Large intestine (tissue), 12 donors: ENCODE measurements at places on chromosomes 6 and 20.

- H3K4me1 ChIP-seq, result no peaks in the 10 kb centered on the region
- DNase-seq, result no peak
- no peaks in the 10 kb centered on the region for H3K27me3 ChIP-seq
- H3K27ac ChIP-seq, result no peak overlapping the region
- H3K4me3 ChIP-seq, result no peak overlapping the region
- H3K36me3 ChIP-seq, result no peaks in the 10 kb centered on the region
Observed at GRCh38 chr20:48766961-48767960, 60.5 kb downstream of the PREX1 start.

- peaks cover 64% of the 10 kb centered on the region for H3K36me3 ChIP-seq
- no peak for DNase-seq
- H3K27ac ChIP-seq, result no peak overlapping the region
Observed at GRCh38 chr20:3312940-3313682, 74.1 kb upstream of the SLC4A11 start.

- DNase-seq, result no peak
- no peak overlapping the region for H3K4me3 ChIP-seq
- no peaks in the 10 kb centered on the region for H3K4me1 ChIP-seq
- H3K36me3 ChIP-seq, result peaks cover 19% of the 10 kb centered on the region
- no peaks in the 10 kb centered on the region for H3K27me3 ChIP-seq
Observed at GRCh38 chr6:127288705-127289104, 22.0 kb downstream of the RNF146 start.

DNA sequence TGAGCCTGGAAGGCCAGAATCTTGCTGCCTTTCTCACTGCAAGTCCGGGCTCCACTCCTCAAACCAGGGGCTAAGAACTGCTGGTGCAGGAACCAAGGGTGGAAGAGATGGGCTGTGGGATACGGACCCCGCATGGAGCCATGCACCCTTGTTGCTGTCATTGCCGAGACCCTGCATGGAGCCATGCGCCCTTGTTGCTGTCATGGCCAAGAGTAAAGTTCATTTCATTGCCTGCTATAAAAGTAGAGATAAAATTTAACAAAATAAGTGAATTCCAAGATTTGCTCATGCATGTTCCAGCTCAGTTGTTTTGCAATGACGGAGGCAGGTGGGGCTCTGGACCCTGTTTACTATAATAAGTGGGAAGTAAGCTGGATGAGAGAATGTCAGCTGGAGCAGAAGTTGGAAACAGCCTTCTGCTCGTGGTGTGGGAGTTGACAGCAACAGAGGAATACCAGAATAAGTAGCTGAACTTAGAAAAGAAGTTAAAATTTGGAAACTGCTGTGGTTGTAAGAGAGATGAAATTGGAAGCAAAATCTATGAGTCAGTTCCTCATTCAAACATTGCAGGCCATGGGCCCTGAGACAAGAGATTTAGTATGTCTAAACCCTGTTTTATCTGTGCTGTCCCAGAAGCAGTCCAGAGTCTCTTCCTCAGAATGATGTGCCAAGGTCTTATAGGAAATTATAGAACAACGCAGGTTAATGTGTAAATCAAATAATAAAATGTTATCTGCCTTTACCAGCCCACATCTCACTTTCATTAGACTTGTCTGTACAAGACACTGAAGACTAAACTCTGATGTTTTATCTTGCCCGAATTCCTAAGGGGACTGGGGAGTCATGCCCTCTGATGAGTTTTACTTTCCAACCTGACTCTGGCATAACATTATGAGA lies 15.8 kb upstream of the THBS2 start:
- H3K36me3 ChIP-seq, result no peaks in the 10 kb centered on the region
- no peak for DNase-seq
- no peaks in the 10 kb centered on the region for H3K4me1 ChIP-seq
- H3K27me3 ChIP-seq, result no peaks in the 10 kb centered on the region

- DNase-seq, result no peak
- H3K27ac ChIP-seq, result no peak overlapping the region
- H3K4me1 ChIP-seq, result peaks cover 7% of the 10 kb centered on the region
- H3K27me3 ChIP-seq, result no peaks in the 10 kb centered on the region
Observed at GRCh38 chr20:50515471-50516106, 5.4 kb downstream of the PTPN1 start.

GRCh38 chr6:14770572-14770971 lies 475.3 kb upstream of the JARID2 start:
- H3K36me3 ChIP-seq, result no peaks in the 10 kb centered on the region
- no peaks in the 10 kb centered on the region for H3K4me1 ChIP-seq
- no peak overlapping the region for H3K4me3 ChIP-seq
- DNase-seq, result no peak
- no peaks in the 10 kb centered on the region for H3K27me3 ChIP-seq

- no peak overlapping the region for H3K4me3 ChIP-seq
- H3K36me3 ChIP-seq, result no peaks in the 10 kb centered on the region
- no peaks in the 10 kb centered on the region for H3K4me1 ChIP-seq
- H3K27me3 ChIP-seq, result peaks cover 39% of the 10 kb centered on the region
- DNase-seq, result peak; percentile 32
Observed at GRCh38 chr6:12751694-12752325, 35.2 kb downstream of the PHACTR1 start.

- no peaks in the 10 kb centered on the region for H3K27me3 ChIP-seq
- peak; percentile 32 for DNase-seq
- no peak overlapping the region for H3K4me3 ChIP-seq
- H3K4me1 ChIP-seq, result peaks cover 27% of the 10 kb centered on the region
- no peaks in the 10 kb centered on the region for H3K36me3 ChIP-seq
Observed at GRCh38 chr6:116008470-116009243, 52.0 kb downstream of the FRK start.

- H3K36me3 ChIP-seq, result no peaks in the 10 kb centered on the region
- peaks cover 3% of the 10 kb centered on the region for H3K27me3 ChIP-seq
- DNase-seq, result no peak
- no peaks in the 10 kb centered on the region for H3K4me1 ChIP-seq
- no peak overlapping the region for H3K27ac ChIP-seq
- no peak overlapping the region for H3K4me3 ChIP-seq
Observed at GRCh38 chr20:57097245-57097915, 169.1 kb downstream of the BMP7 start.

- no peak for DNase-seq
- H3K27me3 ChIP-seq, result no peaks in the 10 kb centered on the region
Observed at GRCh38 chr6:48486876-48487275, 375.9 kb upstream of the PTCHD4 start.

DNA sequence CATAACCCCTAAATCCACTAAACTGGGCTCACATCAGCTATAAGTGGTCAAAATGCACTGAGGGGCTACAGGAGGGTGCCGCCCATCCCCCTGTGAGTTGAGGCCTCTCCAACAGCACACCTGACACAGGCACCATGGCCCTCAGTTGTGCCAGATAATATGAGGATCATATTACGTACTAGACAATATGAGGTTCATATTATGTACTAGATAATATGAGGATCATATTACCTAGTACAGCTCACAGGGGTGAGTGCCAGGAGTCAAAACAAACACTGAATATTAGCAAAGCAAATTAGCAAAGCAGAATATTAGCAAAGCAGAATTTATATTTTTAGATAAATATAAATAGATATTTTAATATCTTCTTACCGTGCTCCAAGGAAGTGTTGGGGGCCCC lies 35.3 kb downstream of the CD24 start:
- H3K27ac ChIP-seq, result no peak overlapping the region
- H3K4me3 ChIP-seq, result no peak overlapping the region
- DNase-seq, result no peak
- no peaks in the 10 kb centered on the region for H3K4me1 ChIP-seq
- no peaks in the 10 kb centered on the region for H3K27me3 ChIP-seq

DNA sequence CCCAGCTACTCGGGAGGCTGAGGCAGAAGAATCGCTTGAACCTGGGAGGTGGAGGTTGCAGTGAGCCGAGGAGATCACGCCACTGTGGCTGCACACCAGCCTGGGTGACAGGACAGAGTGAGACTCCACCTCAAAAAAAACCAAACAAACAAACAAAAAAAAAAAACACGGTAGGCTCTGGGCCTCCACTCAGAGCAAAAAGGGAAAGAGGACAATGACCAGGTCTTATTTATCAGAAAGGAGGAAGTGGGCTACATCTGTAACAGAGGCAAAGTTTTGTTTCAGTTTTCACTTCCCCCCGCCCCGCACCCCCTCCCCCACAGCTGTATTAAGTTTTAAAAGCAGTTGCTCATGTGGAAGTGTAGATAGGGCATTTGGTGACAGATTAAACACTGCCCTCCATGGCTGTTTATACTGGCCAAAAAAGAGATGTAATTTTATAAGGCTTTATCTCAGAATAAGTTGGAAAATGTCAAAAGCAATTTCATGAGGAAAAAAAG lies 114.6 kb downstream of the RCAN2 start:
- H3K27ac ChIP-seq, result no peak overlapping the region
- H3K36me3 ChIP-seq, result no peaks in the 10 kb centered on the region
- H3K4me3 ChIP-seq, result no peak overlapping the region
- DNase-seq, result no peak

DNA sequence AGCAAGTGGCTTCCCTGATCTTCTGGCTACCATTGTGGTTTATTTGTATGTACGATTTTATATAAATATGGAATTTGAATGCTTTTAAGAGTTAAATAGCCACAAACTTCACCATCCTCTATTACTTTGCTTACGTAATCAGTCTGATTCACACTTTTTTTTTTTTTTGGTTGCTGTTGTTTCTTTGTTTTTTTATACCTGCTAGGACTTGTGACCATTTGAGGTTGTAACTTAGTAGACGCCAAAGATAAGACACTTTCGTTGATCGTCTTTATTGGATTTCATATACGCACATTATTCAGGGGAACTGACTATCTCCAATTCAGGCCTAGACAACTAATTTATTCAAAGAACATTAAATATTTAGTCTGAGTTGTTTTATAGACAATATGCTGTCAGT lies 559.0 kb downstream of the CBLN4 start:
- no peak overlapping the region for H3K27ac ChIP-seq
- DNase-seq, result no peak
- no peaks in the 10 kb centered on the region for H3K4me1 ChIP-seq

- no peaks in the 10 kb centered on the region for H3K36me3 ChIP-seq
- DNase-seq, result peak; percentile 71
- no peak overlapping the region for H3K4me3 ChIP-seq
Observed at GRCh38 chr6:37018198-37019064, 13.0 kb downstream of the FGD2 start.

- H3K4me1 ChIP-seq, result no peaks in the 10 kb centered on the region
- no peaks in the 10 kb centered on the region for H3K27me3 ChIP-seq
- H3K27ac ChIP-seq, result no peak overlapping the region
- H3K36me3 ChIP-seq, result no peaks in the 10 kb centered on the region
Observed at GRCh38 chr6:98498866-98499265, 335.5 kb upstream of the POU3F2 start.

- H3K27me3 ChIP-seq, result no peaks in the 10 kb centered on the region
- no peak overlapping the region for H3K4me3 ChIP-seq
- H3K36me3 ChIP-seq, result no peaks in the 10 kb centered on the region
- H3K4me1 ChIP-seq, result no peaks in the 10 kb centered on the region
Observed at GRCh38 chr20:1045860-1046418, 43.8 kb upstream of the RSPO4 start.

DNA sequence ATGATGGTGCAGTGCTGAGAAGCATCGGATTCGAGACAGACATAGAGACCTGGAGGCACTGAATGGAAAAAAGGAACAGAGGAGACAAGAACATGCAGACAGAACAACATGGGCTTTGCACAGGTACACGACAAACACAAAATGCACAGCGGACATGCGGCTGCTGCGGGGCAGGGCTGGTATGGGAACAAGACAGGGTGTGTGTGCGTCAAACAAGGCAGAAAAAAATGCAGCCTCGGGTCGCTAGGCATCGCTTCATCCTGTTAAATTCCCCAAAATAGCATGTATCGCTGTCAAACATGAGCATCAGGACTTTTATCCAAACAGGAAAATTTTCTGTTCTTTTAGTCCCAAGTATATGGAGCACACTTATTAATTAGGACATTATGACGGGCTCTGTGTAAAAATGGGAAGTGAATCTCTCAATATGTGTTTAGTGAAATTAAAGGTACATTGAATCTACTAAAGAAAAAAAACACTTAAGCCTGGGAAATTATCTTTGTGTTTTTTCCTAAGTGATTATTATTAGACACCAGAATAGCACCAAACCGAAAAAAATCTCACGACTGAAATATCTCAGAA lies 36.1 kb upstream of the TBXT start:
- no peaks in the 10 kb centered on the region for H3K36me3 ChIP-seq
- no peak for DNase-seq
- no peaks in the 10 kb centered on the region for H3K27me3 ChIP-seq
- H3K27ac ChIP-seq, result no peak overlapping the region
- H3K4me3 ChIP-seq, result no peak overlapping the region

- DNase-seq, result peak; percentile 59
- peak overlapping the region; percentile 34 for H3K27ac ChIP-seq
- peaks cover 43% of the 10 kb centered on the region for H3K4me1 ChIP-seq
- H3K4me3 ChIP-seq, result no peak overlapping the region
- H3K36me3 ChIP-seq, result peaks cover 81% of the 10 kb centered on the region
- H3K27me3 ChIP-seq, result no peaks in the 10 kb centered on the region
Observed at GRCh38 chr20:38139977-38140753, 24.9 kb downstream of the TGM2 start.

GRCh38 chr6:66421570-66421969 lies 714.5 kb upstream of the EYS start:
- no peaks in the 10 kb centered on the region for H3K36me3 ChIP-seq
- no peaks in the 10 kb centered on the region for H3K4me1 ChIP-seq
- H3K27me3 ChIP-seq, result no peaks in the 10 kb centered on the region
- no peak overlapping the region for H3K27ac ChIP-seq

GRCh38 chr20:57004416-57004815 lies 262.0 kb downstream of the BMP7 start:
- H3K4me1 ChIP-seq, result no peaks in the 10 kb centered on the region
- peaks cover 12% of the 10 kb centered on the region for H3K27me3 ChIP-seq
- no peak overlapping the region for H3K4me3 ChIP-seq
- H3K36me3 ChIP-seq, result no peaks in the 10 kb centered on the region

DNA sequence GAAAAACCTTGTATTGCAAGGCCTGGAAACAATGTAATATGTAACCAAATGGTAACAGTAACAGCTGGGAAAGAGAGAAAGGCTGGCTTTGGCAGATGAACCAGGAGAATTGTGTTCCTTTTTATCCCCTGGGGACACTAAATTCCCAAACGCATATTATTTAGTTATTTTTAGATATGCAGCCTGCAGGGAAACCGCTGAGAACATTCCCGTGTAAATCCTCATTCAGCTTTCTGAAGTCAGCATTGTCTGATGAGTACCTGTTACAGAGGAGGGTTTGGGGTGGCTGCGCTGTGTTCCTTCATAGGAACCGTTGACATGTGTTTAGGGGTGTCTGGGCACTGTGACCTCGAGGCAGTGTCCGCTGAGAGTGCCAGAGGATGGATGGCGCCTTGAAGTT lies 101.3 kb downstream of the SMOC2 start:
- no peaks in the 10 kb centered on the region for H3K4me1 ChIP-seq
- H3K36me3 ChIP-seq, result no peaks in the 10 kb centered on the region
- H3K27ac ChIP-seq, result no peak overlapping the region
- H3K27me3 ChIP-seq, result peaks cover 4% of the 10 kb centered on the region
- no peak for DNase-seq
- H3K4me3 ChIP-seq, result no peak overlapping the region

- H3K4me3 ChIP-seq, result peak overlapping the region; percentile 27
- peak overlapping the region; percentile 5 for H3K27ac ChIP-seq
- no peak for DNase-seq
- H3K4me1 ChIP-seq, result peaks cover 6% of the 10 kb centered on the region
- H3K36me3 ChIP-seq, result no peaks in the 10 kb centered on the region
Observed at GRCh38 chr6:138160329-138161087, 1.2 kb upstream of the ARFGEF3 start.
